ENCODE measurements at places on chromosomes 6 and 20. TPM values are rescaled to one million over a fixed set of nuclear protein-coding genes. Genes with fewer than 3 reads are reported as not detected.
A peak's percentile ranks its signal among the peaks of the same experiment; 100 is the strongest.

DNA sequence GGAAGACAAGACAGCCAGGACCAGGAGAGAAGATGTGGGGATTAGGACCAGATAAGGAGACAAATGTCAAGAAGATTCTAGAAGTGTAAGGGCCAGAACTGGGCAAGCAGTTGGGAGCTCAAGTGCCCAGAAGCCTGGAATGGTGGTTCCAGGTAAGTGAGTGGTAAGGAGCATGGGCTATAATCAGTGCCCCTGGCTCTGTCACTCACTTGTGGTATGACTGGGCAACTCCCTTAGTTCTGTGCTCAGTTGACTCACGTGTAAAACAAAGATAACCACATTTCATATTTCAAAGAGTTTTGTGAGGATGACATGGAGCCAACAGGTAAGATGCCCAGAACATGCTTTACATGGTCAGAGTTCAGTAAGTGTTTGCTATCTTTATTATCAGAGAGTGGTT, 11.2 kb downstream of the CCDC167 start:
- no peaks in the 10 kb centered on the region for H3K27me3 ChIP-seq
- no peaks in the 10 kb centered on the region for H3K36me3 ChIP-seq
- no peak overlapping the region for H3K4me3 ChIP-seq
- H3K27ac ChIP-seq, result no peak overlapping the region
- no peak for DNase-seq

DNA sequence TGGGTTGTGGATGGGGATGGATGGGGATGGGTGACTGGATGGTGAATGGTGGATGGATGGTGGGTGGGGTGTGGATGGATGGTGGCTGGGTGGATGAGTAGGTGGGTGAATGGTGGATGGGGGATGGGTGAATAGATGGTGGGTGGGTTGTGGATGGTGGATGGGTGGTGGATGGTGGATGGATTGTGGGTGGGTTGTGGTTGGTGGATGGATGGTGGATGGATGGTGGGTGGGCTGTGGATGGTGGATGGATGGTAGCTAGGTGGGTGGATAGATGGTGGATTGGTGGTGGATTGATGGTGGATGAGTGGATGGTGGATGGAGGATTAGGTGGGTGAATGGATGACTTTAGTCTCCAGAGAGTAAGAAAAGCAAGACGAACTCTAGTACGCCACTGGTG, 57.6 kb downstream of the YTHDF1 start:
- no peak overlapping the region for H3K4me3 ChIP-seq
- H3K36me3 ChIP-seq, result no peaks in the 10 kb centered on the region
- no peaks in the 10 kb centered on the region for H3K4me1 ChIP-seq

- no peak overlapping the region for H3K27ac ChIP-seq
- peak overlapping the region; percentile 77 for H3K4me3 ChIP-seq
- peaks cover 62% of the 10 kb centered on the region for H3K27me3 ChIP-seq
- peaks cover 12% of the 10 kb centered on the region for H3K4me1 ChIP-seq
- peaks cover 15% of the 10 kb centered on the region for H3K36me3 ChIP-seq
Measured at GRCh38 chr6:136920216-136920615, 1.9 kb upstream of the SLC35D3 start.

GRCh38 chr20:63335711-63336110, 25.4 kb downstream of the CHRNA4 start:
- peaks cover 29% of the 10 kb centered on the region for H3K27me3 ChIP-seq
- H3K4me1 ChIP-seq, result peaks cover 18% of the 10 kb centered on the region
- H3K4me3 ChIP-seq, result no peak overlapping the region
- no peak overlapping the region for H3K27ac ChIP-seq

- H3K27me3 ChIP-seq, result no peaks in the 10 kb centered on the region
- no peak overlapping the region for H3K4me3 ChIP-seq
- no peak for DNase-seq
- H3K4me1 ChIP-seq, result peaks cover 36% of the 10 kb centered on the region
Measured at GRCh38 chr20:34199183-34199582, 42.0 kb upstream of the ASIP start.

PPIL6 gene
- 4.8 TPM for total RNA-seq

RCAN2 gene
- 4.0 TPM for total RNA-seq

RIPPLY2 gene
- not detected for total RNA-seq

TBXT gene
- total RNA-seq, result not detected

Measured in mesothelial cell of epicardium (in vitro differentiated cells).